Thoracic aorta (tissue), 2 donors: ENCODE measurements at places on chromosomes 2 and 18.

DNA sequence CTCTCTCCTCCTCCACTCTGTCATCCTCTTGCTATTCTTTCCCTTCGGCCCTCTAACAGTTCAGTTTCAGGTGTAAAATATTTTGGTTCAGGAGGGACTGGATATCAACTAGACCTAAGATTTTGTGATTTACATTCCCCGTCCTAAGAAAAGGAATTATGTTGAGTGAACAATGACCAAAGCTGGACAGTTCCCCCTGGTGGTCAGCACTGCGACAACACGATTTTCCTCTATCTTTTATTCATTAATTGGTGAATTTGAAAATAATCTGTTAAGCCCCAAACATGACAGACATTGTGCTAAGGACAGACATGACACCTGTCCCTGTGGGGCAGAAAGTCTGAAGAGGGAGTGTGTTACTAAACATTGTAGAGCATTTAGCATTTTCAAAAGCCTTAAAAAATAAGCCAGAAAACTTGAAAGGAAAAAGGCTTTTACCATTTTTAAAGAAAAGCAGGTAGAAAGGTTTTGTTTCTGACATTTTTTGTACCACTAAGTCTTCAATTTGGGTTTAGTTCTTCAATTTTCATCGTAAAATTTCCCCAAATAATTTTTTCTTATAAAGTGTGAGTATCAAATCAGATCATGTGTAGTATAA, 28.4 kb upstream of the GTF2A1L start:
- no peaks in the 10 kb centered on the region for H3K27me3 ChIP-seq
- no peak overlapping the region for H3K4me3 ChIP-seq
- H3K27ac ChIP-seq, result no peak overlapping the region
- H3K4me1 ChIP-seq, result no peaks in the 10 kb centered on the region
- peaks cover 3% of the 10 kb centered on the region for H3K36me3 ChIP-seq
- DNase-seq, result no peak

GRCh38 chr2:218021536-218022071, 18.8 kb upstream of the TNS1 start:
- H3K36me3 ChIP-seq, result no peaks in the 10 kb centered on the region
- peaks cover 31% of the 10 kb centered on the region for H3K4me1 ChIP-seq
- H3K27me3 ChIP-seq, result no peaks in the 10 kb centered on the region
- H3K27ac ChIP-seq, result peak overlapping the region; percentile 94
- no peak overlapping the region for H3K4me3 ChIP-seq

GRCh38 chr2:238241970-238242369, 2.1 kb upstream of the HES6 start:
- peaks cover 30% of the 10 kb centered on the region for H3K4me1 ChIP-seq
- no peak overlapping the region for H3K4me3 ChIP-seq
- DNase-seq, result no peak

- H3K27me3 ChIP-seq, result no peaks in the 10 kb centered on the region
- H3K4me3 ChIP-seq, result no peak overlapping the region
- no peak overlapping the region for H3K27ac ChIP-seq
- DNase-seq, result no peak
These were observed 491.3 kb upstream of the DCC start for GRCh38 chr18:51848702-51849101.

GRCh38 chr2:208698114-208698513, 291.5 kb downstream of the PTH2R start:
- H3K36me3 ChIP-seq, result no peaks in the 10 kb centered on the region
- no peak overlapping the region for H3K27ac ChIP-seq
- H3K4me1 ChIP-seq, result no peaks in the 10 kb centered on the region
- H3K4me3 ChIP-seq, result no peak overlapping the region
- no peak for DNase-seq
- no peaks in the 10 kb centered on the region for H3K27me3 ChIP-seq

DNA sequence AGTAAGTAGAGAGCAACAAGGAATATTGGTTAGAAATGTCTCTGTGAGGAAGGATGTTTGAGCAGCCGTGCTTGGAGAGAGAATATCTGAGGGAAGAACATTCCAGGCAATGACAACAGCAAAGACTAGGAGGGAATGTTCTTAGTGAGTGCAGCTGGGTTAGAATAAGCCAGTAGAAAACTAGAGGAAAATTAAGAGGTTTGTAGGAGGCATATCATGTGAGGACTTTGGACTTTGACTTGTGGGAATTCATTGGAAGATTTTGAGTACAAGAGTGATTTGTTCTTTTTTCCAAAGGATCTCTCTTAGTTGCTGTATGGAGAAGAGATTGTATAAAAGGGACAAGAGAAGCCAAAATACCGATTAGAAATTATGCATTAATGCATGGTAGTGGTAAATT, 47.2 kb downstream of the PPM1B start:
- H3K27ac ChIP-seq, result no peak overlapping the region
- no peak for DNase-seq
- H3K36me3 ChIP-seq, result peaks cover 9% of the 10 kb centered on the region
- no peaks in the 10 kb centered on the region for H3K4me1 ChIP-seq
- no peaks in the 10 kb centered on the region for H3K27me3 ChIP-seq
- H3K4me3 ChIP-seq, result no peak overlapping the region

- no peaks in the 10 kb centered on the region for H3K27me3 ChIP-seq
- peaks cover 23% of the 10 kb centered on the region for H3K4me1 ChIP-seq
- H3K36me3 ChIP-seq, result no peaks in the 10 kb centered on the region
- H3K27ac ChIP-seq, result no peak overlapping the region
These were observed 48.8 kb downstream of the MAP3K20 start for GRCh38 chr2:173124441-173124840.

GRCh38 chr2:85656468-85656867, 11.5 kb downstream of the SFTPB start:
- H3K27me3 ChIP-seq, result no peaks in the 10 kb centered on the region
- no peaks in the 10 kb centered on the region for H3K4me1 ChIP-seq
- DNase-seq, result no peak
- H3K36me3 ChIP-seq, result peaks cover 7% of the 10 kb centered on the region
- H3K4me3 ChIP-seq, result no peak overlapping the region
